ENCODE measurements at places on chromosomes 6 and 20. TPM values are rescaled to one million over a fixed set of nuclear protein-coding genes. Genes with fewer than 3 reads are reported as not detected.

- H3K27me3 ChIP-seq, result no peaks in the 10 kb centered on the region
- H3K27ac ChIP-seq, result no peak overlapping the region
- DNase-seq, result no peak
- no peaks in the 10 kb centered on the region for H3K36me3 ChIP-seq
- H3K4me1 ChIP-seq, result no peaks in the 10 kb centered on the region
- no peak overlapping the region for H3K4me3 ChIP-seq
These were observed 47.6 kb downstream of the CDH4 start for GRCh38 chr20:61299618-61300017.

DNA sequence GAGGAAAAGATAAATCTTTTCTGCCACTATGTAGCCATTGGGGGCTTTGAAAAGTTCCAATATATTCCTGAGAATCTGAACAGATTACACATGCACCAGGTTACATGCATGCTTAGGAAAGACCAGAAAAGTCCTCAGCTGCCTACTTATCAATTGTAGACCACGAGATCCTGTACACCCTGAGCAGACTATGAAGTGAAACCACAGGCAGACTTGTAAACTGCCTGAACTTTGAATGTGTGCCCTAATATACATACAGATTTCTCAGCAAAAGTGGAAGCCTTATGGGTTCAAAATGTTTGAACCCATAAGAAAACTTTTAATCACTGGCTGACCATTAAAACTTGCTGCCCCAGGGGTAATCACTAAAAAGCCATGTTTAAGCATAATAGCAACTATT is 273.5 kb upstream of the RUNX2 start:
- H3K4me3 ChIP-seq, result no peak overlapping the region
- H3K36me3 ChIP-seq, result no peaks in the 10 kb centered on the region
- no peak overlapping the region for H3K27ac ChIP-seq
- peaks cover 17% of the 10 kb centered on the region for H3K4me1 ChIP-seq
- H3K27me3 ChIP-seq, result no peaks in the 10 kb centered on the region

GRCh38 chr6:31092769-31093505 is 19.4 kb downstream of the C6orf15 start:
- no peak for DNase-seq
- H3K27ac ChIP-seq, result no peak overlapping the region
- H3K4me3 ChIP-seq, result no peak overlapping the region
- peaks cover 16% of the 10 kb centered on the region for H3K4me1 ChIP-seq
- H3K36me3 ChIP-seq, result no peaks in the 10 kb centered on the region

DNA sequence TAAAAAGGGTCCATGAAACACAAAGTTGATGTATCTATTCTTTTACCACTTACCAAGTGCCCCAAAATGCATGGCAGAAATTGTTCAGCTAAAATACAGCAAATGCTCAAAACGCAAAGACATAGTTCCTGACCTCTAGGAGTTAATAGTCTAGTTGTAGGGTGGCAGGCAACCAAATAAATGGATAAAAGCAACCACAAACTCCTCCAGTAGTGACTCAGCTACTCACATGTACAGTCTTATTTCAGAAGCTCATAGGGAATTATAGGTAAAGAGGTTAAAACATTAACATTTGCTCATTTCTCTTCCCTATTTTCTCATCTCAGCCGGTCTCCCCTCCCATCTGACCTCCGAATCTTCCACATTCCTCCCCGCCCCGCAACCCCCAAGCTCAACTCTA is 143.9 kb upstream of the INSM1 start:
- H3K36me3 ChIP-seq, result no peaks in the 10 kb centered on the region
- H3K27me3 ChIP-seq, result peaks cover 9% of the 10 kb centered on the region
- DNase-seq, result no peak

DNA sequence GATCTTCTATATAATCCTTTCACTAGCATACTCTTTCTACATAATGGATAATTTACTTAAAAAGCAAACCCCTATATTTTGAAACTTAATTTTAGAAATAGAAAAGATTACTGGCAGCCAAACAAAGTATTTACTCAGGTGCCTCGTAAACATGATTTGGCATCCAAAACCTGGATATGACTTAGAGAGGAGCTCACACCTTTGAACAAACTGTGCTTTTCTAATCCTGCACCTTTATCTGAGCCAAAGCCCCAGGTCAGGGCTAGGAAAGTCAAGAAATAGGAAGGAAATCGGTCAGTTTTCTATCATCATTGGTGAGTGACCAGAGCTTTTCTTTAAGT is 170.9 kb downstream of the PHF3 start:
- peaks cover 2% of the 10 kb centered on the region for H3K27me3 ChIP-seq
- no peak overlapping the region for H3K4me3 ChIP-seq
- no peaks in the 10 kb centered on the region for H3K36me3 ChIP-seq
- peaks cover 7% of the 10 kb centered on the region for H3K4me1 ChIP-seq
- H3K27ac ChIP-seq, result no peak overlapping the region
- DNase-seq, result no peak

DNA sequence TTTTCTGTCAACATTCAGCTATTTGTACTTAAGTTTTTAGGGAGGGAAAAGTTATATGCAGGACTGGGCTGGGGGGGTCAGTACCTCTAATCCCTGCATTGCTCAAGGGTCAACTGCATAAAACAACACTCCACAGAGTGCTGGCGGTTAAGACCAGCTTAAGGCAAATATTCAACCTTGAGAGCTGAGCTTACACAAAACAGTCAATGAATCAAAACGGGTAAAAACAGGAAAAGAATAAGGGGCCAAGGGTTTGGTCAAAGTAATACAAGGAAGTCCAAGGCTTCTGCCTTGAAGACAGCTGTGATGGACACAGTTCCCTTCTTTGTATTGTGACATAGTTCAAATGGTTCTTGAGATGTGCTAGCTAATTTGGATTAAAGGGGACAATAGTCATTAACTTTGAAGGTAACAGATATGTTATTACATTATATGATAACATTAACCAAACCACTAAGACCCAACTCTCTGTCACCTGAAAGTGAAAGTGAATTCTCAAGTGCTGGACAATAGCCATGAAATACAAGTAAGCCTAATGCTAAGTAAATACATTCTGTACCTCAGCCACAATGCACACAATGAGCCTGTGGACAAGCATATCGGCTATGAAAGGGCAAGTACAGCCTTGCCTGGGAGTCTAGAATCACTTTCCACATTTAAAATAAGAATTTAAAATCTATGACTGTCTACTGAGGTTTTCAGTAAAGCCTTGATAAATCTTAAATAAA is 106.8 kb downstream of the PDE10A start:
- no peaks in the 10 kb centered on the region for H3K36me3 ChIP-seq
- DNase-seq, result no peak
- H3K4me1 ChIP-seq, result no peaks in the 10 kb centered on the region
- no peak overlapping the region for H3K27ac ChIP-seq
- H3K4me3 ChIP-seq, result no peak overlapping the region

DNA sequence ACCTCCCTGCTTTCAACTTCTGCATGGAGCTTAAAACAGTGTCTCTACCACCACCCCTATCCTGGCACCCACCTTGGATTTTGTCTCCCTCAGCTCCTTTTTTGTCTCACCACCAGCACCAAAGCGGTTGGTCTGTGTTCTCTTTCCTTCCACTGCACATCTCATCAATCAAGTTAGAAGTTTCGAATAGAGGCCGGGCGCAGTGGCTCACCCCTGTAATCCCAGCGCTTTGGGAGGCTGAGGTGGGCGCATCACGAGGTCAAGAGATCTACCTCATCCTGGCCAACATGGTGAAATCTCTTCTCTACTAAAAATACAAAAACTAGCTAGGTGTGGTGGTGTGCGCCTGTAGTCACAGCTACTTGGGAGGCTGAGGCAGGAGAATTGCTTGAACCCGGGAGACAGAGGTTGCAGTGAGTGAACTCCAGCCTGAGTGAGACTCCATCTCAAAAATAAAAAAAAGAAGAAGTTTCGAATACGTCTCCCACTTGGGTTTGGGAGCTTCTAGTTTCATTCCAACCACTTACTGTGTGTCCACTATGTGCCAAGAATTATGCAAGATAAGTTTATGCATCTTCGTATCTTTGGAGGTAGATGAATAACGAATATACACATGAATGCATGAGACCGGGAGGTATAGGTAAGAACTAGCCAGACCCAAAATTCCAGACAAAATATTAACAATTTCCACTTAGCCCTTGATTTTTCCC is 5.9 kb downstream of the PCED1A start:
- H3K27me3 ChIP-seq, result peaks cover 9% of the 10 kb centered on the region
- no peak overlapping the region for H3K27ac ChIP-seq
- peaks cover 3% of the 10 kb centered on the region for H3K36me3 ChIP-seq
- H3K4me3 ChIP-seq, result no peak overlapping the region
- H3K4me1 ChIP-seq, result peaks cover 9% of the 10 kb centered on the region

Gene FAM217A
- total RNA-seq, result not detected

Data from activated CD8-positive, alpha-beta T cell treated with anti-CD3 and anti-CD28 coated beads, Interleukin-2, amount 10 ng/mL, durations not matched to agents 7 days and 5 days (primary cell).